NCI-H1417 (cell line): ENCODE measurements at places on chromosomes 6 and 20.

DNA sequence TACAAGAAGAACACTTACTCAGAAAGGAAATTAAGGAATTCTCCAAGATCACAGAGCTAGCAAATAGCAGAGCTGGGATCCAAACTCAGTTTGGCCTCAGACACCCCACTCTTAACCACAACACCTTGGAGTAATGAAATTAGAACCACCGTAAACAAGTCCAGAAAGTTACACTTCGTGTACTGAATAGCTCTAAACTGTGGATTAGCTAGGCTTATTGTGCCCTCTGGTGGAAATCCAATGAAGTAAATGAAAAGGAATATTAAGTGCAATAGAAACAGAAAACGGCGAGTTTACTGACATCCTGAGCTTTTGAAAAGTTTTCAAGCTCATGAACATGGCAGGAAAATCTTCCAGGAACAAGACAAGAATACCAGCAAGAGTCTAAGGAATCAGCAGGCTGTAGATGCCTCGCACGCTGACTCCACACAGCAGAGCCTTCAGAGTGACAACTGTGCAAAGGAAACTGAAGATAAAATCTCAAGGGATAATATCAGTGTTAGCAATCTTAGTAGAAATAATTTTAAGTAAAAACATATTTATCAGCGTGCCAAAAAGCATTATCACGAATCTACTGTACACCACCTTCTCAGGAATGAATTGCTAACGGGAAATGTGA is 34.6 kb downstream of the FBXO5 start:
- peak; percentile 31 for DNase-seq

GRCh38 chr6:127300411-127300810 is 33.7 kb downstream of the RNF146 start:
- DNase-seq, result no peak

DNA sequence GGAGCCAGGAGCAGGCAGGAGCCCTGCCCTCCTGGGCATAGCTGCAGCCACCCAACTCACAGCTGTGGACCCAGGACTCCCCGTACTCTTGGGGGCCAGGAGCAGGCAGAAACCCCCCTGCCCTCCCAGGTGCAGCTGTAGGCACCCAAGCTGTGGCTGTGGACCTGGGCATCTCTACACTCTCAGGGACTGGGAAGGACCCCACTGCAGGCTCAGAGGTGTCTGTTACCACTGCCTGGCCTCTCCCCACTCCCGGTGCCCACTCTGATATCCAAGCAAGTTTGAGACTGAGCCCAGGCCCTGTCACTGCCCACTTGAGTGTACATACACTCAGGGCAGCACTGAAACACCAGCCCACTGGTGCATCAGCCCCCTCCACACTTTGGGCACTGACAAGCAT is 193.5 kb upstream of the MANEA start:
- no peak for DNase-seq

- DNase-seq, result no peak
These were observed 2.0 kb upstream of the SLC29A1 start for GRCh38 chr6:44221291-44221960.

GRCh38 chr6:122798099-122798641 is 9.1 kb downstream of the SMPDL3A start:
- peak; percentile 10 for DNase-seq

DNA sequence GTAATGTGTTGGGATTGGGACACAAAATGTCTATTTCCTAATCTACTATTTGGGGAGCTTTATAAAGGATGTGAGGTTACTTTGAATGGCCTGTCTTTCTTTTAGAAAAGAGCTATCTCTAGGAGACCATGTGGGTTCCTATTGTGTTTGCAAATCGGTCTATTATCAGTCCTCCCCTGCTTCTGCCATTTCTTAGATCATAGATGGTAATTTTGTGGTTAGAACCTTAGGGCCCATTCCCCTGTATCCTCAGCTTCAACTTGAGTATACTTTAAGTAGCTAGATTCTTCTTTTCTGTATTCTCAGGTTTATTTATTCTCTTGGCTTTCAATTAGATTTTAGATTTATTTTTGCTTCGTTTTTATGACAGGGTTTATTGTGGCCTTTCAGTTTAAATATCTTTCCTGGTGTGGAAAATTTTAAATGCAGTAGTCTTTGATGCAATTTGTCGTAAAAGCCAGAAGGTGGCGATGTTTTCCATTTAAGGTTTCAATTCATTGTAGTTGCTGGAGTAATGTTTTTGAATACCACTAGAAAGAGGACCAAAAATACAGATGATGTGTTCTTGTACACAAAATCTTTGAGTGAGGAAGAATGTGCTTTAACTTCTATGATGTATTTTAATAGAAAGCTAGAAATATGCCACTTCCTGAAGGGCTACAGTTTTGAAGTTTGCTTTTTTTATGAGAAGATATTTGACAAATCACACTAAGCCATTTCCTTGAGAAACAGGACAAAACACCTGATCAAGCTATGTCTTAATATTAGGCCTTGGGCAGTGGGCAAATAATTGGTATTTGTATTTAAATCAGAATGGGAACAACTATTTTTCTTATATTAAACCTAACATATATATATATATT is 20.3 kb downstream of the TBPL1 start:
- DNase-seq, result peak; percentile 49

DNA sequence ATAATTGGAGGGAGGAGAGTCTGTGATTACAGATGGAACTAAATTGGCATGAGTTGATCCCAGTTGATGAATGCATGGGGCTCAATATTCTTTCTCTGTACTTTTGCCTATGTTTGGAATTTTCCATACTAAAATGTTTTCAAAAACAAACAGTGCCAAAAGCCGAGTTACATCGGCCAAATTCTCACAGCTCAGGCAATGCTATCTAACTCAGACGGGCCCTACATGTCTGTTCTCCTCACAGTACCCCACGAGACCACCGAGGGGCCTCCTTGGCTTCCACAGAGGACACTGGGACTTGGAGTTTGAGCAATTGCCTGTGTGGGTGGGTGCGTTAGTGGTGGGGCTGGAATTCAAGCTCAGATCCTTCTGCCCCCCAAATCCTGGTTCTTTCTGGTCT is 413.2 kb downstream of the CDH26 start:
- DNase-seq, result peak; percentile 76

GRCh38 chr20:12829170-12829569 is 179.6 kb upstream of the SPTLC3 start:
- peak; percentile 11 for DNase-seq

DNA sequence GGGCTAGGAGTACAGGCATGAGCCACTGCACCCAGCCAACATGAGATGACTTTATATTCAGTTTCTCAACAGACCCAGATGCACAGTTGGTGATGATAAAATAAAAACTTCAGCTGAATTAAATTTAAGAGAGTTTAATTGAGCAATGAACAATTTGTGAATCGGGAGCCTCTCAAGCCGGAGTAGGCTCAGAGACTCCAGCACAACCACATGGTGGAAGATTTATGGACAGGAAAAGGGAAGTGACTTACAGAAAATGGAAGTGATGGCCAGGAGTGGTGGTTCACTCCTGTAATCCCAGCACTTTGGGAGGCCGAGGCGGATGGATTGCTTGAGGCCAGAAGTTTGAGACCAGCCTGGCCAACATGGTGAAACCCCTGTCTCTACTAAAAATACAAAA is 10.4 kb upstream of the BCAS4 start:
- DNase-seq, result no peak

DNA sequence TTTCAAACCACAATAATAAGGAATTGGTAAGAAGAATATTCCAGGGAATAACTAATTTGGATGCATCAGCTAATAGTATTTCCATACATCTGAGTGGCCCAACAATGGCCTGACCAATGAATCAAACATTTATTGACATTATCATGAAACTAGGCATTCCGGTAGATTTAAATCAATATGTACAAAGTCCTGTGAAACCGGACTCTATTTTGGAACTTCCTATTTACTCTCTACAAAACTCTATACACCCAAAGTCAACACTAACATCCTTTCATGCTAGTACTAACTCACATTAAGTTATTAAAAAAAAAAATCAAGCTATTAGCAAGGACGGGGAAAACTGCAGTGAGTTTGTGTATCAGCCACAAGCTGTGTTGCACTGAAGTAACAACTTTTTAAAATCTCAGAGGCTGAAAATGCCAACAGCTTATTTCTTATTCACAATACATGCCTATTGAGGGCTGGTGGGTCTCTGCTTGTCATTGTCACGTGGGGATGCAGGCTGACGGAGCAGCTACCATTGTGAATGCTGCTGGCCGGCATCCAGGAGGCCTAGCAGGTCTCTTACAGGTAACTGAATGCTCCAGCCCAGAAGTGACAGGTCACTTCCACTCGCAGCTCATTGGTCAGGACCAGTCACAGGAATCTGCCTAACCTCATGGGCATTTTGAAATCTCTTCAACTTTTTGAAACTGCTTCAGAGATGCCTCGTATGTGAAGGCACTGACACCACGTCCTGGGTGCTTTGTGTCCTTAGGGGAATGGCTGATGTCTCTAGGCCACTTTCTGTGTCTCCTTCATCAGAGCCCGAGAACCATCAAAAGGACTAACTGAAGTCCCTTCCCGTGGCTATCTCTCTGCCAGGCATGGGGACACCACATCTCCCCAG is 76.3 kb downstream of the SLC22A23 start:
- no peak for DNase-seq

- no peak for DNase-seq
These were observed 9.9 kb downstream of the BLOC1S5 start for GRCh38 chr6:8054276-8054675.
